ENCODE measurements at places on chromosomes 1 and 21. TPM values are rescaled to one million over a fixed set of nuclear protein-coding genes. Genes with fewer than 3 reads are reported as not detected.
A peak's percentile ranks its signal among the peaks of the same experiment; 100 is the strongest.

Gene OR6K3
- total RNA-seq, result not detected

Gene CTTNBP2NL
- 0.84 TPM for total RNA-seq

Gene RNU1-3
- 2,477 TPM for total RNA-seq

Gene ERG
- total RNA-seq, result not detected

Gene ANXA9
- 0.10 TPM for total RNA-seq

Gene IVL
- not detected for total RNA-seq

Gene C1orf185
- not detected for total RNA-seq

Gene C4BPA
- total RNA-seq, result not detected

GRCh38 chr1:100866041-100866900, 28.4 kb downstream of the EXTL2 start:
- no peak overlapping the region for H3K27ac ChIP-seq
- peak; percentile 13 for DNase-seq
- H3K4me3 ChIP-seq, result no peak overlapping the region
- no peaks in the 10 kb centered on the region for H3K4me1 ChIP-seq
- H3K27me3 ChIP-seq, result no peaks in the 10 kb centered on the region
- H3K36me3 ChIP-seq, result no peaks in the 10 kb centered on the region

- H3K27ac ChIP-seq, result no peak overlapping the region
- peaks cover 7% of the 10 kb centered on the region for H3K4me1 ChIP-seq
- peaks cover 3% of the 10 kb centered on the region for H3K27me3 ChIP-seq
- no peaks in the 10 kb centered on the region for H3K36me3 ChIP-seq
These were observed 18.9 kb downstream of the LHX4 start for GRCh38 chr1:180248731-180249681.

DNA sequence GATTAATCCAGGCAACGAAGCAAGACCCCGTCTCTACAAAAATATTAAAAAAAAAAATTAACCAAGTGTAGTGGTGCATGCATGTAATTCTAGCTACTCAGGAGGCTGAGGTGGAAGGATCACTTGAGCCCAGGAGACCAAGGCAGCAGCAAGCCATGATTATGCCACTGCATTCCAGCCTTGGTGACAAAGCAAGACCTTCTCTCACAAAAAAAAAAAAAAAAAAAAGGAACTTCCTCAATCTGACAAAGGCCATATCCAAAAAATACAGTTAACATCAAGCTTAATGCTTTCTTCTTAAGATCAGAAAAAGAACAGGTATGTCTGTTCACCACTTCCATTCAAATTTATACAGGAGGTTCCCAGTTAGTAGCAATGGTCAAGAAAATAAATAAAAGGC, 54.4 kb downstream of the EVI5 start:
- no peak overlapping the region for H3K27ac ChIP-seq
- H3K27me3 ChIP-seq, result no peaks in the 10 kb centered on the region
- DNase-seq, result no peak
- H3K4me1 ChIP-seq, result no peaks in the 10 kb centered on the region
- H3K36me3 ChIP-seq, result no peaks in the 10 kb centered on the region

- H3K4me1 ChIP-seq, result peaks cover 8% of the 10 kb centered on the region
- H3K27ac ChIP-seq, result no peak overlapping the region
- H3K36me3 ChIP-seq, result no peaks in the 10 kb centered on the region
- peaks cover 26% of the 10 kb centered on the region for H3K27me3 ChIP-seq
- no peak for DNase-seq
These were observed 59.1 kb downstream of the CAMK2N1 start for GRCh38 chr1:20426923-20427322.

- no peak overlapping the region for H3K27ac ChIP-seq
- DNase-seq, result no peak
- peaks cover 30% of the 10 kb centered on the region for H3K36me3 ChIP-seq
- no peak overlapping the region for H3K4me3 ChIP-seq
- peaks cover 23% of the 10 kb centered on the region for H3K4me1 ChIP-seq
These were observed 73.5 kb downstream of the EPS15 start for GRCh38 chr1:51445351-51446090.

DNA sequence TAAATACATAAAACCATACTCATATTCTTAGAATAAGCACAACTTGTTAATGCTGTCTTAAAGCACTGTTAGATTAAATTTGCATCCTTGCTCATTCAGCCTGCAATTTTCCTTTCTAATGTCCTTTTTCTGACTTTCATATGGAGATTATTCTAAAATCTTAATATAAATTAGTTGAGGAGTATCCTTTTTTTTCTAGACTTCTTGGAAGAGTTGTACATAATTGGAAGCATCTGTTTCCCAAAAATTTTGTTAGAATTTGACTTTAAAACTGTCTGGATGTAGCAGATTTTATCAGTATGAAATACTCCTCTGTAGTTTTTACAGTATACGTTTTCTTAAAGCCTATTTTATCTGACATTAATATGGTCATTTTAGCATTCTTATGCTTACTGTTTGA, 9.7 kb downstream of the KIFAP3 start:
- no peaks in the 10 kb centered on the region for H3K27me3 ChIP-seq
- H3K4me1 ChIP-seq, result peaks cover 38% of the 10 kb centered on the region
- no peak for DNase-seq
- H3K36me3 ChIP-seq, result peaks cover 20% of the 10 kb centered on the region
- H3K4me3 ChIP-seq, result no peak overlapping the region

- DNase-seq, result no peak
- no peaks in the 10 kb centered on the region for H3K36me3 ChIP-seq
- H3K27ac ChIP-seq, result no peak overlapping the region
- peaks cover 21% of the 10 kb centered on the region for H3K4me1 ChIP-seq
- no peak overlapping the region for H3K4me3 ChIP-seq
These were observed 33.9 kb upstream of the IPO9 start for GRCh38 chr1:201795066-201795465.

DNA sequence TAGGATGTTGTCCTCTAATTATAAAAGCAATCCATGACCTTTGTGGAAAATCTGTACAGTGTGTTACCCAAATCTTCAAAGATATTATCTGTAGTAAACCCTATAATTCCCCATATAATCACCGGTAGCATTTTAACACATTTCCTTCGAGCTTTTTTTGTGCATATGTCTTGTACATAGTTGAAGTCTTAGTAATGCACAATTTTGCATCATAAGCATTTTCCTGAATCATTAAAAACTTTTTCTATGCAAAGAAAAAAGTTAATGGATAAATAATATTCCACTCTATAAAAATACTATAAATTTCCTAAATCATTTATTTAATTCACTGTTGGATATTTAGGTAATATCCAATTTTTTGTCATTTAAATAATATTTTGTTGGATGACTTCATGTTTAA, 201.7 kb downstream of the RRAGC start:
- no peak for DNase-seq
- H3K27me3 ChIP-seq, result peaks cover 16% of the 10 kb centered on the region
- H3K4me3 ChIP-seq, result no peak overlapping the region
- H3K36me3 ChIP-seq, result no peaks in the 10 kb centered on the region

DNA sequence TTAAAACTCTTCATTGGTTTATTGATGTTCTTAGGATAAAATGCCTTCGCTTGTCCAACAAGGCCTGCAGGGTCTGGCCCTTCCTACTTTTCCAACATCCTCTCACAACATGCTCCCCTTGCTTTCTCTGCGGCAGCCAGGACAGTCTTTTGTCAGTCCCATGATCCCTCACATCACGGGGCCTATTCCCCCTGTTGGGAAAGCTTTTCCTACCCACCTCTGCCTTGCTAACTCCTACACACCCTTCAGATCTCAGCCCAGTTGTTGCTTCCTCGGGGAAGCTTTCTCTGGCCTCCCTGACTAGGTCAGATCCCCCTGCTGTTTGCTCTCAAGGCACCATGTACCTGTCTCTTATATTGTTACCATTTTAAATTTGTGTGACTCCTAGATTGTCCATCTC, 19.0 kb downstream of the DLGAP3 start:
- H3K27ac ChIP-seq, result no peak overlapping the region
- no peak overlapping the region for H3K4me3 ChIP-seq
- H3K4me1 ChIP-seq, result no peaks in the 10 kb centered on the region
- no peaks in the 10 kb centered on the region for H3K27me3 ChIP-seq
- no peak for DNase-seq

- H3K36me3 ChIP-seq, result peaks cover 68% of the 10 kb centered on the region
- no peak overlapping the region for H3K4me3 ChIP-seq
- no peak overlapping the region for H3K27ac ChIP-seq
These were observed 70.1 kb downstream of the INTS7 start for GRCh38 chr1:211965108-211965805.

DNA sequence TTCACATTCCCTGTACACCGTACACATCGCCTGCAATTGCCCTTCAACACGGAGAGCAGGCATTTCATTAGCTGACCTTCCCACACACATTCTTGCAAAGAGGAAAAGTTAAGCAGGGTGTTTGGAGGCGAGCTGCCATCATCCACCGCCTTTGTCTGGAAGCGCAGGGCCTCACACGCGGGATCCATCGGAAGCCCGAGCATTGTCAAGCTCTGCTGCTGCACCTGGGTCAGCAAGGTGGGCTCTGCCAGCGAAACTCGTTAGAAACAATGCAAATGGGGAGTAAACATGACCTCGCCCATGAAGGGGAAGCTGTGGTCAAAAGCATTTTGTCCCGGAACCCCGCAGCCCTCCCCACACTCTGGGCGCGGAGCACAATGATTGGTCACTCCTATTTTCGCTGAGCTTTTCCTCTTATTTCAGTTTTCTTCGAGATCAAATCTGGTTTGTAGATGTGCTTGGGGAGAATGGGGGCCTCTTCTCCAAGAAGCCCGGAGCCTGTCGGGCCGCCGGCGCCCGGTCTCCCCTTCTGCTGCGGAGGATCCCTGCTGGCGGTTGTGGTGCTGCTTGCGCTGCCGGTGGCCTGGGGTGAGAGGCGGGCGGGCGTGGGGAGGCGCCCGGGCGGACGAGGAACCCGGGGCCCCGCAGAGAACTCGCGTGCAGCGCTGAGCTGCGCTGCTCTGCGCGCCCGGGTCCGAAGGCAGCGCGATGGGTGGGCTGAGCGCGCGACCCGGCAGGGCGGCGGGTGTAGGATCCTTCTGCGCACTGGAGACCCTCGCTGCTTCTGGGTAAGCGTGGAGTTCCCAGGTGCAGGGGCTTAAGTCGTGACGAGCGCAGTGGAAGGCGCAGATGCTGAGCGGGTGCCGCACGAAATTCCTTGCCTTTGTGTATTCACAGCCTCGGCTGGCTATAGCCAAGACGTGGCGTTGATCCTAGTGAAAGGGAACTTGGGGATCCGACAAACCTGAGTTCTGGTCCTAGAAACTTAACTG, at the start of gene CR1:
CR1 (plus strand) TSS at position 357 of the 992 bp plus-strand sequence; CDS start at position 468, 111 bp downstream.
- H3K4me3 ChIP-seq, result peak within 1 kb of the TSS; percentile 70
- H3K27ac ChIP-seq, result peak within 1 kb of the TSS; percentile 65
- peaks cover 34% of the 10 kb centered on the region for H3K27me3 ChIP-seq
- H3K4me1 ChIP-seq, result peaks cover 20% of the 10 kb centered on the region
- DNase-seq, result peak; percentile 35
- H3K36me3 ChIP-seq, result no peaks in the 10 kb centered on the region

DNA sequence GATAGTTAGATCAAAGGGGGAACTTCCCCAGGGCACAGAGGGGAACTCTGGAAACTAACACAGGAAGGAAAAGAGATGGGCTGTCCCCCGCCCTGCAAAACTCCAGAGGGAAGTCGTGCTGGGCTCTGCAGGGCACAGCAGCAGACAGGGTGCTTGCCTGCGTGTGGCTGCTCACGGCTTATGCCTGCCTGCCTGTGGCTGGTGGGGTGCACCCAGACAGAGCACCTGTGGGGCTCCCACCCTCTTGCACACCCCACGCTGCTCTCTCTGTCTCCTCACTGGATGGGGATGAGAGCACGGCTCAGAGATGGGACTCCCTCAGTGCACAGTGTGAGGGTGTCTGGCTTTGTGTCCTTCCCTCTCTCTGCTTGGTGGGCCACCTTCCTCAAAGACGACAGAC, 13.5 kb upstream of the ETV3L start:
- H3K36me3 ChIP-seq, result no peaks in the 10 kb centered on the region
- no peak overlapping the region for H3K4me3 ChIP-seq
- H3K27ac ChIP-seq, result no peak overlapping the region
- DNase-seq, result no peak

- H3K27me3 ChIP-seq, result no peaks in the 10 kb centered on the region
- DNase-seq, result no peak
- H3K27ac ChIP-seq, result no peak overlapping the region
- no peak overlapping the region for H3K4me3 ChIP-seq
These were observed 31.0 kb downstream of the FBXO42 start for GRCh38 chr1:16321176-16321867.

- no peak overlapping the region for H3K27ac ChIP-seq
- peaks cover 16% of the 10 kb centered on the region for H3K27me3 ChIP-seq
- no peak for DNase-seq
- no peaks in the 10 kb centered on the region for H3K36me3 ChIP-seq
- H3K4me3 ChIP-seq, result no peak overlapping the region
- peaks cover 5% of the 10 kb centered on the region for H3K4me1 ChIP-seq
These were observed 45.8 kb upstream of the CYP2J2 start for GRCh38 chr1:59972216-59972927.

- peak; percentile 44 for DNase-seq
- H3K4me1 ChIP-seq, result peaks cover 42% of the 10 kb centered on the region
- H3K4me3 ChIP-seq, result peak overlapping the region; percentile 71
These were observed 434 bp downstream of the EVA1B start for GRCh38 chr1:36322786-36323635.

GRCh38 chr1:36534711-36535412, 52.1 kb upstream of the CSF3R start:
- no peak overlapping the region for H3K27ac ChIP-seq
- no peaks in the 10 kb centered on the region for H3K4me1 ChIP-seq
- no peak overlapping the region for H3K4me3 ChIP-seq
- no peak for DNase-seq
- H3K36me3 ChIP-seq, result no peaks in the 10 kb centered on the region

DNA sequence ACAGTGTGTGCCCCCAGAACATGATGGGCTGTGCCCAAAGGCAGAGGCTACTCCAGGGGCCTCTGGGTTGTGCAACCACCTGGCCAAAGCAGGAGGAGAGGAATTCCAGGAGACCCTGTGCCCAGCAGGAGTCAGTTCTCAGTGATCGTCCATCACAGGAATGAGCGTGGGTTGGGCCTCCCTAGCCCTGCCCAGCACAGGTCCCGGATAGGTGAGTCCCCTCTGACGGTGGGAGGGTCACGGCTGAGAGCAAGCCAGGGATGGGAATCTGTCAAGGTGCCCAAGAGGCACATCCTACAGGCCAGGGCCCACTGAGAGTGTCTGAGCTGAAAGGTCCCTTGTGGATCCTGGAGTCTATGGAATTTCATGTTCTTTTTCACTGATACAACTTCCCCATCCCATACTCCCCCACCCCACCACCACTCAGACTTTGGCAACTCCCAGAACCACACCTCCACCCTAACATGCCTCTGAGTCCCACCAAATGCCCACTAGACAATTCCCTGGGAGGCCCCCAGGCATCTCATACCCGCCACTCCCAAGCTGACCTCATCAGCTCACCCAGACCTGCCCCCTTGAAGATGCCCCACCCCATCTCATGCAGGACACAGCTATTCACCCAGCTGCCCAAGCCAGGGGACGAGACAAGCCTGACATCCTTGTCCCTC, 3.1 kb downstream of the GJB4 start:
- H3K4me3 ChIP-seq, result no peak overlapping the region
- no peaks in the 10 kb centered on the region for H3K4me1 ChIP-seq
- DNase-seq, result no peak
- H3K36me3 ChIP-seq, result no peaks in the 10 kb centered on the region
- H3K27ac ChIP-seq, result no peak overlapping the region
- no peaks in the 10 kb centered on the region for H3K27me3 ChIP-seq

- H3K36me3 ChIP-seq, result no peaks in the 10 kb centered on the region
- peaks cover 30% of the 10 kb centered on the region for H3K4me1 ChIP-seq
- H3K4me3 ChIP-seq, result no peak overlapping the region
These were observed 113.4 kb upstream of the ATP1A1 start for GRCh38 chr1:116259663-116260062.

GRCh38 chr1:201180901-201181300, 9.7 kb upstream of the IGFN1 start:
- H3K4me3 ChIP-seq, result no peak overlapping the region
- H3K36me3 ChIP-seq, result no peaks in the 10 kb centered on the region
- no peaks in the 10 kb centered on the region for H3K4me1 ChIP-seq
- H3K27me3 ChIP-seq, result peaks cover 34% of the 10 kb centered on the region
- H3K27ac ChIP-seq, result no peak overlapping the region

- no peaks in the 10 kb centered on the region for H3K4me1 ChIP-seq
- H3K4me3 ChIP-seq, result no peak overlapping the region
- no peak for DNase-seq
- no peak overlapping the region for H3K27ac ChIP-seq
- H3K27me3 ChIP-seq, result peaks cover 2% of the 10 kb centered on the region
These were observed 89.4 kb downstream of the TM2D1 start for GRCh38 chr1:61635557-61635956.

Data from activated CD4-positive, alpha-beta T cell treated with anti-CD3 and anti-CD28 coated beads, Interleukin-2, amount 10 ng/mL, durations not matched to agents 7 days and 5 days (primary cell).